ENCODE measurements at places on chromosomes 7 and 10.

GRCh38 chr10:80491251-80492102 is 37.4 kb downstream of the TSPAN14 start:
- no peak for DNase-seq

DNA sequence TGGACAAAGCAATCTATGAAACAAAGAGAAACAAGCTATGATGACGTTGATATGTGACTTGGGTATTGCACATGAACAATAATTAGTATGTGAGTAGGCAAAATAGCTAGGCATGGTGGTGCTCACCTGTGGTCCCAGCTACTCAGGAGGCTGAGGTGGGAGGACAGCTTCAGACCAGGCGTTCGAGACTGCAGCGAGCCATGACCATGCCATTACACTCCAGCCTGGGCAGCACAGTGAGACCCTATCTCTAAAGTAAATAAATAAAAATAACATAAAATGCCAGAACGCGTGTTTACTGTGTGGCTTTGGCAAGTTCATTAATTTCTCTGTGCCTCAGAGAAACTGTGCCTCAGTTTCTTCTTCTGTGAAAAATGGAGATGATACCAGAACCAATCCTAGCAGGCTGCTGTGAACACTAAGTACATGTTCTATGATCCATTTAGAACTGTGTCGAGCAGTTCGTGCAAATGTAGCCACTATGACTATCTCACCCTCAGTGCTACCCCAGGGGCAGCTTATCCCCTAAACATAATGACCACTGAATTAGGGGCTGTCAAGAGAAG is 9.3 kb upstream of the TNS3 start:
- no peak for DNase-seq

- DNase-seq, result no peak
Observed at GRCh38 chr10:117137911-117138642, at the start of gene VAX1. Gene VAX1, minus strand, starts transcription at chr10:117138270. Its CDS starts 214 bp downstream, at chr10:117138056.

DNA sequence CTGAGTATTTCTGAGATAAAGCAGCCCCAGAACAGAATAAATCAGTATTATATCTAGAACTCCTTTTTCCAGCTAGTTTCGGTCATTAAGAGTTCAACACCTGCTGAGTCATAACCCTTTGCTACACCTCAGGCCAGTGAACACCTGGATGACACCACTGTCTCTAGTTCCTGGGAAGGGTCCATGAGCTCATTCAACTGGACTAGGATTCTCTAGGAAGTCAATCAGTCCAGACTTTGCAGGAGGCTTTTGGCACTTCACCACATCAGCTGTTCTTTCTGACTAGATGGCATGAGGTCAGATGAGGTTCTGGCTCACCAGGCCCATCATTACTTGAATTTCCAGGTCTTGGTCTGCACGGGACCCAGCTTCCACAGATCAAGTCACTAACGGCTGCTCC is 11.7 kb downstream of the SLC39A12 start:
- DNase-seq, result no peak

DNA sequence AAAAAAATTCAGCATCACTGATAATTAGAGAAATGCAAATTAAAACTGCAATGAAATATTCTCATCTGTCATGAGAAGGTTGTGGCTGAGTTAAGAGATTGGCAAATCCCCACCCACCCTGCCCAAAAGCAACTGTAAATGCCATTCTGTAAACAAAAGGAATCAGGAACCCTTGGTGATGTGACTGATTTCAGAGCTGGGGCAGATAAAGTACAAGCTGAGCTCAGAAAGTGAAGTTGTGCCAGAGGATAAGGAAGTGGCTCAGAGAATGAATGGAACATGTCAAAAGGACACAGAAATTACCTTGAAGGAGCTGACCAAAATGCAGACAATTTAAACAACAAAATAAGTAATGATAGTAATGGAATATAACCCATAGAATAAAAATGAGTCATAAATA is 32.7 kb upstream of the ARMS2 start:
- DNase-seq, result no peak

DNA sequence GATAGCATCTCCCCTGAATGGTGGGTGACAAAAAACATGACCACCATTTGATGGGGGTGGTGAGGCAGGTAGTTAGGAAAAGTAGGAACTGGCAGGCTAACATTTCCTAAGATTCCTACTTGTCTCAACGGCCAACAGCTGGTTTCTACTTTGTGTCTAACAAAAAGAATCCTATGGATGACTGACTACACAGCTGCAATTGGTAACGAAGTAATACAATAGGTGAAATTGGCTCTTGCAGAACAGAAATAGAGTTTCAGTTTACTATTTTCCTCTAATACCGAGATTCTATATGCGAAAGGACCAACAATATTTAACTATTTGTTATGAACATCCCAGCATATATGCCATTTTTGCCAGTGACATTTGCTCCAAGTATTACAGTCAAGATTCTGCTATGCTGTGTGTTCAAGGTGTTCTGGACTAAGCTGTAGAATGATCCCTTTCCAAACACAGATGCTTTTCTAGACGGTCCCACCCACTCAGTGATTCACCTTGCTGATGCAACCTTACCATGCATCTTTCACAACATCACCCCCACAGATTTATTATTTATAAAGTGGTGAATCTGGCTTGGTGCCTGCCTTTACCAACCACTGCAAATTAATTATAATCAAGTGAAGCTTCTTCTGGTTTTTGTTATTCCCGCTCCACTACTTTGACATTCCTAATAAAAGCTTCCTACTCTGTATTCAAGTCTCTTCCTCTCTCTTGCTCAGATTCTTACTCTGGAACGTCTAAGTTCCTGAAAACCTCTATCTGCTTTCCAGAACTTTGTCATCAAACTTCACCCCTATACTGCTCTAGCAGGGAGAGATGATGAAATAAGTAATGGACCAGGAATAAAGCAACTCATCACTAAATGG is 16.8 kb downstream of the BBIP1 start:
- no peak for DNase-seq

- no peak for DNase-seq
Observed at GRCh38 chr7:131625817-131626372, 69.5 kb upstream of the PODXL start.

DNA sequence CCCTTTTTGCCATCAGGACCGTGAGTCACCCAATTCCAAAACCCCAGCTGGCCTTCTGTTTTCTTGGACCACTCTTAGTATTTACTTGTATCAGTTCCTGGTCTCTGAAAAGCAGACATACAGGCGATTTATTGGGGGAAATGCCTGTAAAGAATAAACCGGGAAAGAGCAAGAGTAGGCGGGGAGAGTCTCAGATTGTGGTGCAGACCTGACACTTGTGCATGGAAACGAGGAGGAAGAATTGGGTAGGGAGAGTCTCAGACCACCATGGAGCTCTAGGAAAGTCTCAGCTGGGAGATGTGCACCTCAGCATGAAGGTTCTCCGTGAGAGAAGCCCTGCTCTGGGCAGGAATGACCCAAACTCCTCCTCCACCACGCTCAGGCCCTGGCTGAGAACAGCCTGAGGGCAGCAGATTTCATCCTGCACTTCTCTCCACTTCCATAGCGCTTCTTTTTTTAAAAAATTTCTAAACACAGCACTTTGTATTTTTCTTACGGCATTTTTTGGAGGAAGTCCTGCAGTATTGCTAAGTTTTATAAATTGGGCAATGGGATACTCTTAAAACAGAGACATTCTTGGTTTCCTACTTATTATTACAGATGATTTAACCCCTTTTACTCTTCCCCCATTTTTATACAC is 6.1 kb upstream of the TASOR2 start:
- DNase-seq, result no peak

GRCh38 chr10:4431114-4431863 is 394.7 kb upstream of the AKR1E2 start:
- no peak for DNase-seq

DNA sequence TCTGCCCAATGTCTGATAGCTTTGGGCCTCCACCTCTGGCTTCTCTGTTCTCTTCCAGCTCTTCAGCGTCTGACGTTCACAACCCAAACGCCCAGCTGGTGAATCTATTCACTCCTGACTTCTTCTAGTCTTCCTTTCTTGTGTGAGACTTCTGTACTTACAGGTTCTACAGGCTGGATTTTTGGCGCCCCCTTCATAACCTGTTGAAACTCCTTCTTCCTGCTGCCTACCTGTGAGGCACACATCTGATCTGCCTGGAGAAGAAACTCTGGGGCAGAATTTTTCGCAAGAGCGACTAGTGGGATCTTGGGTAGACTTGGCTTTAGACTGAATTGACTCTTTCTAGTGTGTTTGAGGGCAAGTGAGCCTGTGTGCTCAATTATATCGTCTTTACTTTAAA is 249.3 kb downstream of the REEP3 start:
- DNase-seq, result no peak

- DNase-seq, result no peak
Observed at GRCh38 chr10:125169279-125169678, 8.9 kb upstream of the CTBP2 start.

DNA sequence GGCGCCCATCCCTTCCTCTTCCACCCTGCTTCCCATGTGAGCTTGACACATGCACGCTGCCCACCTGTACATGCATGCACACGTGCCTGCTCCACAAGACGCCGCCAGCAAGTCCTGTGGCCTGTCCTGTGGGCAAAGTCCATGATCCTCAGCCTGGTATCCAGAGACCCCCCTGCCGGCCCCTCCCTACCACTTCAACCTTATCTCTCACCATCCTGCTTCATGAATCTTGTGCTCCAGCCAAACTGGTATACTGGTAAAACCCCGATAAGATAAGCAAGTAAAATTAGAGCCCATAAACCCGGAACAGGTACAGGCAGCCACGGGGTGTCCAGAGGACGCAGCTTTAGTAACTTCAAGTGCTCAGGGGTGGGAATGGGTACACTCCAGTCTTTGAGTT is 11.8 kb upstream of the TBXAS1 start:
- DNase-seq, result no peak

DNA sequence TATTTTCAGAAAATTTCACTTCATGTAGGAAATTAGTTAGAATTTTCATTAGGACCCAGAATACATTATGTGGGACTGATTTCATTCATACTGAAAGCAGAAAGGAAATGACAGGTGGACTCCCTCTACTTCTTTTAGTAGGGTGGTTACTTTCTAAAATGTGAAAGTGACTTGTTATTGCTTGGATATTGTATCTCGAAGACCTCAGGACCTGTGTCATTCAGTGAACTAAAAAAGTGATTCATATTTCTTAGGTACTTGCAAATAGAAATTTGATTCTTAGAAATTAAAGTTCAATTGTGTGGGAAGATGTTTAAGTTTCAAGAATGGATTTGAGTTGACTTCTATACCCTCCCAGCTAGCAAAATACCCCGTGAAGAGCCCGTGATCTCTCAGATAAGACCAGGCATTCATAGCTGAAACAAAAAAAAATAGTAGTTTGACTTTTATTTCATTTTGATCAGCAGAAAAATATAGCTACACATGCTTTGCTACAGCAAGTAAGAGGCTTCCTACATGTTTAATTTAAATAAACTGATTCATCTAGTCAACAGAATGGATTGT is 1037.1 kb downstream of the GATA3 start:
- peak; percentile 20 for DNase-seq

DNA sequence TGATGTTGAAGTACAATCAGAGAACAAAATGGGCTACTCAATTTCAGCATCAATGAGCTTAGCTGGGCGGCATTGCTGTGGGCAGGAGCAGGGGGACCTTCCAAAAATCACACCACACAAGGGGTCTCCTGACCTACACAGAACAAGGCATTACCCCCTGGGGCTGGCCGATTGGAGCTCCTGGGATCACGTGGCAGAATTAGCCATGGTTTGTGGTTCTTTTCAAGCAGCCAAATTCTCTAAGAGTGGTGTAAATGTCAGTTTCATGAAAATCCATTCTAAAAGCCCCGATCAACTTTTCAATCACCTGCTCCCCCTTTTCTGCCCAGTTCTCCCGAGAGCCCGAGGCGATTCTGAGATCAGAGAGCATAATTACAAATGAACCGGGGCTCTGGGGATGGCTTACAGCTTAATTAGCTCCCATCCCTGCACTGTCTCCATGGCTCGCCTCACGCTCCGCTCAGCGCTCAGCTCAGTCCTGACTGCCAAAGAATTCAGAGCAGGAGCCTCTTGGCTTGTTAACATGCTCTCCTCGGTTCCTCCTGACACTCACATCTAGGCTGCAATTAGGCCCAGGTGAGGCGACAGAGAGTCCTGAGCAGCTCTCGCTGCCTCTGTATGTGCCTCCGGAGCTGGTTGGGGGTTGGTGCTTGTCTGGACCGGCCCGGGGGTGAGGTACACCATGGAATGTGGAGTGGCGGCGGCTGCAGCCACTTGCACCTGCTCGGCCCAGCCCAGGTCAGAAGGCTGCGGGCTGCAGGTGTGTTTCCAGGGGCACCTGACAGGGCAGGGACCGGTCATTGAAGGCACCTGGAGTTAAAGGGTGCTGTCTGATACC is 111.8 kb downstream of the WDR11 start:
- no peak for DNase-seq

DNA sequence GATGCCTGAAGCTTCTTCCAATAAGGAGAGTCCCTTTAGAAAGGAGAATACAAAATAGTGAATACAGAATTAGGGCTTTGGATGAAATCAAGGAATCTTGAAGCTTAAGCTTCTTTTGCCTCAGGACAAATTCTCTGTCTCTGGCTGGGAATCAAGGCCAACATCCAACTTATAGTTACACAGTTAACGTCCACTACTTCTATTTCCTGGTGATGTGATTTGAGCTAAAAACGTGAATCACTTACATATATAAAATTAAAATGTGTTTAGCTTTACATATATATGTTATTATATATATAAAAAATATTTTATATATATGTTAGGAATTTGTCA is 11.4 kb upstream of the INPP5F start:
- DNase-seq, result no peak

DNA sequence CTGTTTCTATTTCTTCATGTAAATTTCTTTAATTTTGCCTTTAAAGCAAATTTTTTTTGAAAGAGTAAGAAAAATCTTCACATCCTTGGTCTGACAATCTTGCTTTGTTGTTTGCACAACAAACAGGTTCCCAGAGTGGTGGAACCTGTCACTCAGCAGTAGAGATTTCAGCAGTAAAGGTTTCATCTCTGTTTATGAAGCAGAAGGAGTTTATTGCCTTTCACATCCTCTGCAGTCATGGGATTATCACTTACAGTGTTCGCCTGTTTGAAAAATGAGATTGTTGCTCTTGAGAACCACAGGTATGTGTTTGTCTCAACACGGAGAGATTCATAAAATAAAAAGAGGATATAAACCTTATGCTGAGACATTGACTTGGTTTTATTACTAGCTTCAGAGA is 342.6 kb downstream of the IPMK start:
- no peak for DNase-seq

- no peak for DNase-seq
Observed at GRCh38 chr10:88115968-88116367, 252.5 kb downstream of the PTEN start.

All from CD4-positive, alpha-beta T cell treated with Interleukin-15 for 4 hours (primary cell).